ENCODE measurements at places on chromosomes 3 and 15. TPM values are rescaled to one million over a fixed set of nuclear protein-coding genes. Genes with fewer than 3 reads are reported as not detected.

Gene NME9
- 3.8 TPM for polyA plus RNA-seq

Gene ROBO2
- polyA plus RNA-seq = 31.9 TPM

Gene IQCH
- polyA plus RNA-seq = 2.4 TPM

Gene GRIP2
- polyA plus RNA-seq = 1.4 TPM

Gene STRA6
- 6.9 TPM for polyA plus RNA-seq

Gene CLEC3B
- polyA plus RNA-seq = 101 TPM

Gene TGM5
- 0.09 TPM for polyA plus RNA-seq

Gene ACTC1
- 1.3 TPM for polyA plus RNA-seq

Gene THPO
- 2.3 TPM for polyA plus RNA-seq

Gene PATL2
- 0.68 TPM for polyA plus RNA-seq

- no peak for DNase-seq
Measured at GRCh38 chr15:70433586-70434324, 329.6 kb downstream of the UACA start.

- DNase-seq = no peak
Measured at GRCh38 chr3:174986685-174987084, 127.6 kb downstream of the NAALADL2 start.

- DNase-seq = no peak
Measured at GRCh38 chr3:137763594-137763938, 549 bp upstream of the SOX14 start.

- peak; percentile 14 for DNase-seq
Measured at GRCh38 chr3:187062526-187063177, 76.6 kb downstream of the RPL39L start.

DNA sequence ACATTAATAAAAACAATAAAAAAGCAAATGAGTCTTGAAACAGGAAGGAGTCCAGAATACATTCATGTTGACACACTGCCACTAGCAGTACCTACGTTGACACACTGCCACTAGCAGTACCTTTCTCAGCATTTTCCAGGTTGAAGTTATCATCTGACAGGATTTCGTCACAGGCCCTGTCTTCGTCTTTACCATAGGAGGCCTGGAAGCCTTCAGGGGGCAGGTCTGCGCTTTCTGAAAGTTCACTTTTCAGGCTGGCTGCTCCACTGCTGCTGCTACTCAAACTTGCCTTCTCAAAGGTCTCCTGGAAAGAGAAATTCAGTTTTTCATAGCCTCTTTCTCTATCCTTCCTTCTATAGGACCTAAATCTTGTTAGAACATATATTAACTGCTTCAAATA lies 194.7 kb downstream of the NEK10 start:
- DNase-seq = no peak

DNA sequence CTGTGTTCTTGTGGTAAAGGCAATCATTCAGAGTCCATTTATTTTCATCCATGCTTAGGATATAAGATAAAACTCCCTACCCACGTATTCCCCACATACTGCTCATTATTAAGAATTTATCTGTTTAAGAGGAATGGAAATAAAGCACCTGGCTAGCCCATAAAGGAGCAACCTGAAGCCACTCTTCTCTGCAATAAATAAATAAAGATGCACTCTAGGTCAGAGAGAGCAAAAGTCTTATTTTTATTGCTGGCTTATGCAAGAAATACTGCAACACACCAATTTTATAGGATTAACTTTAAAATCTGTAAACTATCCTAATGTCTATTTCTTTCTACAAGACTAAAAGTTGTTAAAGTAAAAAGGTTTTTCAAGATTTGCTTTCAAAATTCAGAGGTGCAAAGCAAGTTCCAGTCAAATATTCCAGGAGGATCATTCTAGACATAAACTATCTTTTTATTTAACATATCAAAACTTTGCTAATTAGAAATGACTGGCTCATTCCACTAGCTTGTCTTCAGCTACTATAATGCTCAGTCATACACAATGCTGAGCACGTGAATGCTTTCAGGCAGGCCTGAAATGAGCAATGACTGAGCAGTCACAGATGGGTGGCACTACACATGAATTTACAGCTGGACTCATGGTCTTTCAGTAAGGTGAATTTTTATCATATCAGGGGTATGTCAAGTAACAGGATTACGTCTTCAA lies 7.1 kb downstream of the TJP1 start:
- no peak for DNase-seq

DNA sequence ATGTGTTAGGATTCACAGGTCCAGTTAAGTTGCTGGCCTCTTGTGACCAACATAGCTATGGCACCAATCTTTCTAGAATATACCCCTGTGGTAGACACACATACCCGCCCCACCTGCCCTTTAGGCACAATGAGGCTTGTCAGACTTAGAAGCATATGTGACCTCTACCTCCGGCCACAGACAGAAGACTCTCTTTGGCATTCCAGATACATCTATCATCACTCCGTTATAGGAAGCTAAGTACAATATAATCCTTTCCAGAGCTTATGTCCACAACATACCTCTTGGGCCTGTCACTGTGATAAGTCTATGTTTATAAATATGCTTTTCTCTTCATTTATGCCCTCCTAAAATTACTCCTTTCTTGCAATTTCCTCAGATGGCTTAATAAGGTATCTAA lies 39.8 kb downstream of the CD47 start:
- no peak for DNase-seq

GRCh38 chr3:55588146-55588765 lies 101.2 kb upstream of the WNT5A start:
- DNase-seq = no peak

GRCh38 chr15:71231758-71232157 lies 116.5 kb downstream of the THSD4 start:
- DNase-seq = no peak

DNA sequence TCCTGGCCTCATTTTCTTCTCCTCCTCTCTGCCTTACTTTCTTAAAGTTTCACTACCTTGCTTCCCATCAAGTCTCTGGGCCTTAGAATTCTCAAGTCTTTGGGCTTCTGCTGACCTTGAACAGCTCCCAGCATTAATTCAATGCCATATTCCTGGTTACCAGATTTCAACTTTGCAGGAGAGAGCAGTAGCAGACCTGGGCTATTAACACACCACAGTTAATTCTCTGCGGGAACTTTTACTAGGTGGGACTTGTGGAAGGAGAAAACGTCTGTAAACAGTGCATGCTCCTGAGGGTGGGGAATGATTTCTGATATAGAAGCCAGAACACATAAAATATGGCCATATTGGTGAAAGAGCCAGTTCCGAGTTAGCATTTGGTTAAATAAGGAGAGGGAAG lies 214.6 kb downstream of the MEIS2 start:
- no peak for DNase-seq

DNA sequence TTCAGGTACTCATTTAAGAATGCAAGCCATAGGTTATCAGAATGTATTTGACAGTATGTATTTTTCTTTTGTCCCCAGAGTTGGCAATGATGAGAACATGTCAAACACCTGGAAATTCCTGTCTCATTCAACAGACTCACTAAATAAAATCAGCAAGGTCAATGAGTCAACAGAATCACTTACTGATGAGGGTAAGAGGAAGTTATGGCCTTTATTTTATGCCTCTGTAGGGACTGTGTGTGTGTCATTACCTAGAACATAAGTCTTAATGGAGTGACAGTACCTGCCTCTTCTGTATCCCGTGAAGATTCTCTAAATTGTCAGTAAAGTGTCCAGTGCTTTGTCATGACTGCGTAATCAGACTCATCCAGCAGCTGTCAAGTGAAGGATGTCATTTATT lies 77.5 kb downstream of the KLHL25 start:
- DNase-seq = no peak

DNA sequence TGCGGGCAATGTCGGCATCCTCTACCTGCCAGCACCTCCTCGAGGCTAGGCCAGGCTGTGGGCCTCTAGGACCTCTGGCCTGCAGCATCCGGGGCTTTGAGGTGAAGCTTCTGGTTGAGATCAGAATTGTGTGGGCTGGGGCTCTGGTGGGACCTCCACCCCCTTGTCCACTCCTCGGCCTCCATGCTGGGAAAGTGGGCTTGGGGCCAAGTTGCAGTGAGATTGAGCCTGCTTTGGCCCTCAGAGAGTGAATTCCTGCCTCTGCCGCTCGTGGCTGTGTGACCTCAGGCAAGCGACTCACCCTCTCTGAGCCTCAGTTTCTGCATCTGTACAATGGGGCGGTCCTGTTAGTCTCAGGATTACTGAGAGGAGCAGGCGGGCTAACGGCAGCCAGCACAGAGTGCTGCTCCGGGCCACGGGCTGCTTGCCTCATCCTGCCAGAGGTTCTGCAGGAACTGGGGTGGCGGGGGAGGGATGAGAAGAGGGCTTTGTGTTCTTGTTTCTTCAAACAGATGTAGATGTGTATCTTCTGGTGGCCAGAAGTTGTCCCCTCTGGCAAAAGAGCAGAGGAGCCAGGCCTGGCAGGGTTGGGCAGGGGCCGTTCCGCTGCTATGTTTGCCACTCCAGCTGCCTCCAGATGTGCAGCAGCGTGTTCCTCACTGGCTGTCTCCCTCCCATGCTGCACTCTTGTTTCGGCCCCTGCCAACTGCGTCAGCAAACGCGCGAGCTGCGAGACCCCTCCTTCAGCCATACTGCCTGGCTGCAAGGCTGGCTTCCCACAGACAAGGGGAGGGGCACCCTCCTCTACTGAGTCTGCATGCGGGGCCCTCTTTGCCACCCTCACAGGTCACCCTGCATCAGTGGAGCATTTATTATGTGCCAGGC lies 33.7 kb downstream of the FBLN2 start:
- DNase-seq = peak; percentile 73

GRCh38 chr3:143559296-143559695 lies 289.0 kb downstream of the SLC9A9 start:
- DNase-seq = no peak

GRCh38 chr3:61600195-61600594 lies 38.8 kb downstream of the PTPRG start:
- no peak for DNase-seq

- no peak for DNase-seq
Measured at GRCh38 chr15:39642011-39642640, 61.2 kb downstream of the THBS1 start.

DNA sequence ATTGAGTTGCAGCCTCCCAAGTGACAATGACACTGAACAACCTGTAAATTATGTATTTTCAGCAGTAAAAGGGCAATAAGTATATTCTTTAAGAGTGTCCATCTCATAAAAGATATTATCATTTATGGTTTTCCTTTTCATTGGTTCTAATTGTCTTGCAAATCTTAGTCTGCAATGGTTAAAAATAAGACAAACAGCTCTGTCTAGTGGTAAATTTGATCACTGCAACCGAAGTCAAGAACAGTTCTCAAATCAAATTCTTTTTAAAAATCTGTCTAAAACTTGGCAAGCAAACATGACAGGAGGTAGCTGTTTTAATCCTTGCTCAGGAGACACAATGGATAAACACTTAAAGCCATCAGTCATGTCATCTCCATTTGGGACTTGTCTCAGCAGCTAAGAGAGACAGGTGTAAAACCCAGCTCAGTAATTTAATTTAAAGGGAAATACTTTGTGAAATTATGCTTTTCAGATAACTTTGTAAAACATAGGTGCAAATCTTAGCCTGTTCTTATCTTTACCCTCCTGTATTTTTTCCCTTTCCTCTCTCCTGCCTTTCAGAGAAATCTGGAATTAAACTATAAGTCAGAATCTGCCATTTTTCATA lies 150.3 kb upstream of the ARHGEF26 start:
- DNase-seq = no peak

DNA sequence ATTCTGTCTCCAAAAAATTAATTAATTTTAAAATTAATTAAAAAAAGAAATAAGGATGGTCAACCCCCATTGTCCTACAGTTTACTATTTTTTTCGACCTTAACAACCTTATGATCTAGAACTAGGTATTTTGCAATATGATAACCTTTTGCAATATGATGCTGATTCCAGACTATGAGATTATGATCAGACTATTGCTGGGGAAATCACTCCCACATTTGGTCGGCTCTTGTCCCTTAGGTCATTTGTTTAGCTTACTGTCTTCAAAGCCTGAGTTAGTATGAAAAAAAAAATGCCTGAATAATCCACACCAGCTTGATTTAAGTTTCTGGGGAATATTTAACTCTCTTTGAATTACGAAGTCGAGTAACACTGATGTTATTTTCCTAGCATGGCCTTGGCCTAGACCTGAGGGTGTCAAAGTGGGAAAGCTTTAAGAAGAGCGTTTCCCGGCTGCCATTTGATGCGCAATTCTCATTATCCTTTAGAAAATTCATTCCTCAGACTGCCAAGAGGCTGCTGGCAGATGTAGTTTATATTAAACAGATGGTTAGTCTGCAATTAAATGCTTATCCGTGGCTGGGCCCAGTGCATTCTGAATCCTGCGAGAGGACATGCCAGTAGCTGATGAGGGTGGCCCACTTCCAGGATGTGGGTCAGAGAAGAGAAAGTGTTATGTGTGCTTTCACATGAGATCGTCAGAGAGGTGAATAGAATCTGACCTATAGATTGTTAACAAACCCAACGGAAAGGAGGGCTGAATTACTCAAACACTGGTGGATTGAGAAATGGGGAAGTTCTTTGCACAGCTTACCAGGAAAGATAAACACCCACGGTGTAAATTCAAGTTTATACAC lies 496.0 kb upstream of the THBS1 start:
- DNase-seq = peak; percentile 89

GRCh38 chr3:94115482-94115881 lies 52.6 kb downstream of the NSUN3 start:
- DNase-seq = peak; percentile 3

DNA sequence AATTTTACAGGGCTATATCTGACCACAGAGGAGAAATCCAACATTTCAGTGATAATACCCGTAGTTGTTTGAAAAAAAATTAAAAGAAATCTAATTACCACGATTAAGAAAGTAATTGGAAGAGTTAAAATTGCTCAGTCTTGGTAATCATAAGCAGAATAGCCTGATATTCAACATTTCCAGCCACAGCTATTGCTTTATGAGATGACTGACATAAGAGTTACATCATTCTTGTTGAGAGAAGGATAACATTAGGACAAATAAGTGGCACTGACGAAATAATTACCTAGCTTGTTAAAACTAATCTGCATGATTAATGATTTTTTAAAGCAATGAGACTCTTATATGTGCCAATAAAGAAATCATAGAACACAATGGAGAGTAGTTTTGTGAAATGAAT lies 825.0 kb upstream of the GBE1 start:
- DNase-seq = no peak

DNA sequence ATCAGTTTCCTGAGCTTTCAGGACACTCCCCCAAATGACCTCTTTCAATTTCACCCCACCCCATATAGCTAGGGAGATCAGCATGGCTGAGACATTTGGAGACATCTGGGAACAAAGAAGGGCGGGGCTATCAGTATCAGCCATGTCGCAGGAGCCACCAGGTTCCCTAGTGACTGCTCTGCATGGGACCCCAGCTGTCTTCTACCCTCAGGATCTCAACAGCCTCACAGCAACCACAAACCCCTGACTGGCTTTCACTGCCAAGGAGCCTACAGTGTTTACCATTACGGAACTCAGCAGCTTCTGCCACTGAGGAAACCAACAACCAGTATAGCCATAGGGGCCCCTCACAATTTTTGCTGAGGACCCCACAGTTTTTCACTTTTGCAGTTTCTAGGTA lies 269.6 kb upstream of the TRIM42 start:
- no peak for DNase-seq

DNA sequence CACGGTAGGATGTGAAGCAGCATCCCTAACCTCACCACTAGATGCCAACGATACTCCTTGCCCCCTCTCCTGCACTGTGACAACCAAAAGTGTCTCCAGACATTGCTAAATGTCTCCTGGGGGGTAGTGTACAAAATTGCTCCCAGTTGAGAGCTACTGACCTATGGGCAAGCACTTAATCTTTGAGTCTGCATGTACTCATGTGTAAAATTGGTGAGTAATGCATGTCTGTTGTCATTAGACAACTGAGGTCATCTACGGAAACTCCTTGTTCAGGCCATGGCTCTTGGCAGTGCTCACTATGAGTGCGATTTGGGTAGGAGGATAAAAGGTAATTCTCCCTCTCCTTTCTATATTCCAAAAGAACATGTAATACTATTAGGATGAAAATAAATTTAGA lies 29.2 kb downstream of the PDHB start:
- DNase-seq = no peak

Measured in right lung (tissue), 10 donors.